ENCODE measurements at places on chromosomes 5 and 9.

- DNase-seq = no peak
These were observed 360 bp downstream of the KLF4 start for GRCh38 chr9:107489144-107489673.

- DNase-seq = no peak
These were observed 124.3 kb downstream of the HSD17B3 start for GRCh38 chr9:96177719-96178028.

DNA sequence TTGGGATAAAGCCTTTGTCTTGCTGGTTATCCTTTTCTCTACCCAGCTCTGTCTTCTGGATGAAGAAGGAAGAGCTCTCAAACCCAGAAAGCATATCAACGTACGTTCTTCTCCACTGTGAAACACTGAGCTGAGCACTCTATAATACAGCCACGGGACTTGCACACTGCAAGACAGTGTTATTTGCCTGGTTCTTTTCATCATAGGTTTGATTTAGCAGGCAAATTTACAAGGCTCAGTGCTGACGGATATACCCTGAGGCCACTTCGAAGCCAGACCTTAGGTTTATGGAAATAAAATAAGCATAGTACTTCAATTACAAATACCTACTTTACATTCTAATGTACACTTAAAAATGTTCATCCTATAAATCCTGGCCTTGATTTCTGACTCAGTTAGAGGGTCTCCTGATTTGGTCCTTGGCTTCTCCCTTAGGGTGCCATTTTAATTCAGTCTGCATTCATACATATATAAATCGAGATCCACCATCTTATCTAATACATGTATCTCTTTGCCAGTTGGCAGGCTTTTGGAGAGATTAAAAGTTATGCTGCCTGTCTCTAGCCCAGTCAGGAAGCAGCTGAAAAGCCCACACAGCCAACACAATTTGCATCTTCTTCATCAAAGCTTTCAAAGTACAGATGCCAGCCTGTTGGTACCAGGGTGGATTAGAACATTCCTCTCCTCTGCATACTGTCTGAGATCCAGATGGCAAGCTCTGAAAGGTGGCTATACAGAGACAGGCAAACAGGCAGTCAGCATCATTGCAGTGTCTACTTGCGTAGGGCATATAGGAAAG, 194.4 kb downstream of the DEPDC1B start:
- DNase-seq = no peak

DNA sequence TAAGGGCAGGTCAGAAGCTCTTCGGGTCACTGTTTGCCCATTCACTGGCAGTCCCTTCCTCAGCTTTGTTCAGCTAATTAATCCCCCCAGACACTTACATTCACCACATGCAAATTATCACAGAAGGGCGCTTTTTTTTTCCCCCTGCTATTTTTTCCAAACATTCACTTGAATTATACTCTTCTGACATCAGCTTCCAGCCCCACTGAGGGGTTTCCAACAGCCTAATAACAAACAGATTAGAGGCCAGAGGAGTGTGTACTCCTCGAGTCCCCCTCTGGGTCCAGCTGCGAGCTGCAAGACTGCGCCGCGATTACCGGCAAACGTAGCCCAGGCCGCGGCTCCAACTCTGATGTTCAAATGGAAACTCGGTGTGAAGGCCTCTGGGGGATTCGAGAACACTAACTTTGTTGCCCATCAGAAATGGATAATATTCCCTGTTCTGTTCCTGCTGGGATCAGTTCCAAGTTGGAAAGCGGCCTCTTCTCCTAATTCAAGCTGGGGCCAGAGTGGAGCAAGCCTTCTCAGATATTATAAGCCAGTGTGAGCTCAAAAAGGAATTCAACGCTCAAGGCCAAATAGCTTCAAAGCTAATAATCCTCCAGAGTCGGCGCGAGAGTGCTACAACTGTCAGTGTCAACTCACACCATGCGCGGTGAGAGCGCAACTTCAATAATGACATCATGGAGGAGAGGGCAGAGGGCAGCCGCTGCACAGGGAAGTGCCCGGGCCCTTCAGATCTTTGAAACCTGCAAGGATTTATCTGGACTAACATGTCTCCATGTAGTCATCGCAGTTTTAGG, 560.8 kb downstream of the BNC2 start:
- DNase-seq = no peak

DNA sequence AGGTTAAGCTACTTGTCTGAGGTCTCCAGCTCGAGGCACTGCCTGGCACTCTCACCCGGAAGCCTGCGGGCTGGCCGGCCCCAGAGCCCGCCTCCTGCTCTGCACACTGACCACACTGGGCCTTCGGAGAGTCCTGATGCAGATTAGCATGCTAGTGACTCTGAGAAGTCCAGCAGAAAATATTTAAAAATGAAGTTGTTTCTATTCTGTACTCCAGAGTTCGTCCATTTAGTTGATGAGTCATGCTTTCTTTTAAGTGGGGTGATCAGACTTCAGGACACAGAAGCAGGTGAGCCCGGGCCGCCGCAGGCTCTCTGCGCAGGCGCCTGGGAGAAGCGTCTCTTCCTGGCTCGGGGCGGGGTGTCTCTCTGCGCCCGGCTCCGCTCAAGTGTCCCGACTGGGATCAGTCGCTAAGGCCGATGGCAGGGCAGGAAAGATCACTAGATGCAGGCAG, 32.5 kb downstream of the FAM240B start:
- peak; percentile 31 for DNase-seq

DNA sequence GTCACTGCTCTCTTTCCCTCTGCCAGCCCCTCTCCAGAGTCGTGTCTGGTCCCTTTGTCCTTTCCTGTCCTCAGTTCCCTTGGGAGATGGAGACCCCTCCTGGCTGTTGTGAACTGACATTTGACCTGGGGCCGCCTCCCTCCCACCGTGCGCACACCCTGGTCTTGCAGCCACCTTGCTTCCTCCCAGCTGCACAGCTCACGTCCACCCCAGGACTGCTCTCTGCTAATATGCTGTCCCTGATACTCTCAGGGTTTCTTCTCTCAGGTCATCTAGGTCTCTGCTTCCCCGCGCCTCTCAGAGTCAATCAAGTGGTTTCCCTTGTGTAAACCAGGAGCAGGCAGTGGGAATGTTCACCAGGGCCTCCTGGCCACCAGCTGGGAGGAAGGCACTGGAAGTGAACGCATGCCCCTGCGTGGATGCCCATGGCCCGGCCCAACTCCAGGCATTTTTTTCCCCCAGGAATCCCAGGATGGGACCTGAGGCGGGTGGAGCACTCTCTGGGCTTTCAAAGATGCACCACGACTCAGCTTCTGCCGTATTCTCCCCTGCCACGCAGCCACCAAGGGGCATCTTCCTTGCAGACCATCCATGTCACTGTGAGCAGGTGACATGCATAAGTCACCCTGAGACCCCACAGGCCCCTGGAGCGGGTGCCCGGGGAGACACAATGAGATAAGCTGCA, 142.4 kb downstream of the OLFM1 start:
- DNase-seq = no peak

- DNase-seq = no peak
These were observed 447.4 kb upstream of the WWC1 start for GRCh38 chr5:167843881-167844572.

- DNase-seq = peak; percentile 52
These were observed 526.1 kb downstream of the BNC2 start for GRCh38 chr9:16344343-16344742.

GRCh38 chr5:7961540-7961939, 92.6 kb downstream of the MTRR start:
- DNase-seq = no peak

GRCh38 chr9:82467436-82467835, 478.9 kb downstream of the SPATA31D1 start:
- DNase-seq = no peak

- peak; percentile 74 for DNase-seq
These were observed 865.0 kb downstream of the PTPRD start for GRCh38 chr9:9747787-9748186.

DNA sequence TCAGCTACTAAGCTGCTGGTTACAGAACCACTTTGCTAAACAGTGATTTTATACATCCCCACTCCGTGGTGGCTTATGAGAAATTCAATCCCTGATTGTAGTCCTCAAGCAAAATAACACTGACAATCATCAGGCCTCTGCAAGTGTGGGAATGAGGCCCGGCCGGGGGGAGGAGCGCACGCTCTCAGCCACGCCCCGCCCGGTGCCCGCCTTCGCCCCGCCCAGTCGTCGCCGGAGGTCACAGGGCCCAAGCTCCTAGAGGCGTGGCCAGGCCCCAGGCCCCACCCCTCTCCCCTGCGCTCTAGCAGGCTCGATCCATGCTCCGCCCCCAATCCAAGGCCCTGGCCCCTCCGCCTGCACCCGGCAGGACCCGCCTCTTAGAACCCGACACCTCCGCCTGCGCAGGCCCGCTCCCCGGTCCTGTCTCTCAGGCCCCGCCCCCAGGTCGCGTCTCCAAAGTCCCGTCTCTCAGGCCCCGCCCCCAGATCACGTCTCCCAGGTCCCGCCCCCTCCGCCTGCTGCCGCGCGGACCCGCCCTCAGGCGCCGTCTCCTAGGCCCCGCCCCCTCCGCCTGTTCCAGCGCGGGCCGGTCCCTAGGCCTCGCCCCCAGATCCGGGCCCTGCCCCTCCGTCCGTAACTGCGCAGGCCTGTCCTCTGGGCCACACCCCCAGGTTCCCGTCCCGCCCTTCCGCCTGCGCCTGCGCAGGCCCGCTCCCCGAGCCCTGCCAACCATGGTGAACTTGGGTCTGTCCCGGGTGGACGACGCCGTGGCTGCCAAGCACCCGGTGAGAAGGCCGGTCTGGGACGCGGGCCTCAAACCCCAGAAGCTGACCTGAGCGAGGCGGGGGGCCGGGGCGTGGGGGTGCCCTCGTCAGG, at the start of gene TMEM141:
Gene TMEM141 (plus strand): TSS at position 705 of the 876 bp plus-strand sequence. CDS start 27 bp downstream, at position 732.
- DNase-seq = peak; percentile 95

DNA sequence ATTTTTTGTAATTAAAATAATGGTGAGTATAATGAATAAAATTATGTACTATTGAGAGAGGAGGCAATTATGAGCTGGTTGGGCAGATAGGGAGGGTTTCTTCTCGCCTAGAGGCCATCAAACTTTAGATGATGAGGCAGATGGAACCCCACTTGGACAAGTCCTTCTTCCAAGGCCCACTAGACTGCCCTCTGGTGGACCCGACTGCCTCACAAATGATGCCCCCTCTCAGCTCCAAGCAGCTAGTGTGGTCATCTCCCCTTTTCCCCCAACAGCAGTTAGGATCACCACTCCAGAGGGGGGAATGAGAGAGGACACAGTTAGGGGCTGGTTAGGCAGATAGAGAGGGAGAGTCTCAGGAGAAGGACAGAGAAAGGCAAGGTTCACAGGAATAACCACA, 348.0 kb upstream of the CDH18 start:
- no peak for DNase-seq

- DNase-seq = no peak
These were observed 17.6 kb downstream of the NREP start for GRCh38 chr5:111739416-111739815.

- DNase-seq = no peak
These were observed 28.9 kb downstream of the HABP4 start for GRCh38 chr9:96478829-96479371.

DNA sequence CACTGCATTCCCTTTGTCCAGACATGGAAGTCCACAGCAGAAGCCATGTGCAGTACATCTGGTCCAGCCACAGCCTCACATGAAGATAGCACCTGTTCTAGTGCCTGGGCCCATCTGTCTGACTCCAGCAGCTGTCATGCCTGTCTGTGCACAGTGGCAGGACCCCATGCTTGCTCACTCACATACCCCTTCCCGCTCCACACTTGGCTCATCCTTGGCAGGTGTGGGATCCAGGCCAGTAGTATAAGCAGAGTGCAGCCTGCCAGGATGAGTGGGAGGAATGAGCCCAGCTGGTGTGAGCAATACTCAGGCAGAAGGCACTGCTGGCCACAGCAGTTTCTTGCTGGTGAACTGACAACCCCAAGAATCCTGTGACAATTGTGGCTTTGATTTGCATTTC, 168.0 kb downstream of the PRDM9 start:
- no peak for DNase-seq
